ENCODE measurements at places on chromosomes 6 and 20.

GRCh38 chr6:125913864-125914351 is 42.7 kb upstream of the HINT3 start:
- DNase-seq: no peak

GRCh38 chr20:57772349-57772964 is 62.6 kb upstream of the PMEPA1 start:
- DNase-seq: no peak

GRCh38 chr6:160950507-160950906 is 41.1 kb upstream of the MAP3K4 start:
- DNase-seq: no peak

DNA sequence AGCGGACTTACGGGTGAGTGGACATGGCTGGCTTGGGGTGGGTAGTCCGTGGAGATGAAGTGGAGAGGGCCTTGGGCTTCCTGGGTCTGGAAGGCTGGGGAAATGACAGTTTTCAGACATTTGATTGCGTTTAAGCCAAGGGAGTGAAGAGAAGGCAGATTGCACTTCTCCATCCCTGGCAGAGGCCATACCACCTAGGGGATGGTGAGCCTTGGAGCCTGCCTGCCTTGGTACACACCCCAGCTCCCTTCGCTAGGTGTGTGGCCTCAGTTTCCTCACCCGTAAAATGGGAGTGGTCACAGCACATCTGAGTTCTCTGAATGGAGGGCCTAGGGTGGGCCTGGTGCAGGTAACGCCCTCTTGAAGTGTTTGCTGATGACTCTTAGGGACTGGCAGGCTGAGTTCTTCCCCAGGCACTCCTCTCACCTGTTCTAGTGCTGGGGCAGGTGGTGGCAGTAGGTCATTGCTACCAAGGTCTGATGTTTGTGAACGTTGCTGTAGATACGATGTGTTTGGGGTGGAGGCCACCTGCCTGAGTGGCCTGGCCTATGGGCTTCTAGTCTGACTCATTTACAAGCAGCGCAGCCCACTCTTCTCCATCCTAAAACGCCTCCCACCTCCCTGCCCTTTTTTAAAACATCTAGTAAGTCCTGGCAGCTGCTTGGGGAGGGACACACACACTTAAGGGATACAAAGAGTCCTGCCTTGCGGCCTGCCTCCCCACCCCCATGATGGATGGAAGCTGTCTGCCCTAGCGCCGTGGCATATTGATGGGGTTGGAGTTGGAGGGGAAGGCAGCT is 2.3 kb downstream of the RBM38 start:
- DNase-seq: no peak

GRCh38 chr6:54860132-54860531 is 13.6 kb downstream of the FAM83B start:
- no peak for DNase-seq
